NCI-H2029 treated with DMSO at 0.1 percent for 48 hours (cell line): ENCODE measurements at places on chromosomes 7 and 10.

DNA sequence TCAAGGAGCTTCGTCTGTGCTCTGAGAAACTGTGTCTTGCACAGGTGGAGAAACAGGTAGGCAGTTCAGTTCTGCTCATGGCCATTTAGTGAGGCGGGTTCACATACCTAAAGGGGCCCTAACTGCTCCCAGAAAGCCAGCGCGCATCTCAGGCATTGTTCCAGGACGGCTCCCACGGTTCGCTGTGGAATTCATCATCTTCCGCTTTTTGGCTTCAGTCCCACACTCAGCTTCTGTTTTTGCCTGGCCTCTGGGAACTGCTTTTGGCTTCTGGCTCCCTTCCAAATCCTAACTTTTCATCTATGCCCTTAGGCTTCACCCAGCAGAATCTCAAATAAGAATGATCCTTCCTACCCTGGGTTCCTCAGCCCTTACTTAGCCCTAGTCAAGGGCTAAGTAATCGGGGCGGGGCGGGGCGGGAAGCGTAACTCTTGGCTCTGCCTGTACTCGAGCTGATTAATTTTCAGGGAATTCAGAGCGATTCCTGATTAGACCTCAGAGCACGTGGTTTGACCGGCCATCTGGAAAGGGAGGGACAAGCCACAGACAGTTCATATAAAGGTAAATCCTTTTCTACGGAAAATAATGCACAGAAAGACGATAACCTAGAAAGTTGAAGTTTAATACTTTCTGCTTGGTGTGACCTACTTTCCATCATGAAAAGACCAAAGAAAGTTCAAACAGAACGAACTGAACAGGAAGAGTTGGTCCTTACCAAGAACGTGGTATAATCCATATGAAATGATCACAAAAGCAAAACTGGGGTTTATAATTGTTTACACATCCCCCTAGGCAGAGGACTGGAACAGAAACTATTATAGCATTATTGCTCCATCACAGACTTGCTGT lies 105.7 kb downstream of the ST8SIA6 start:
- no peak for DNase-seq

DNA sequence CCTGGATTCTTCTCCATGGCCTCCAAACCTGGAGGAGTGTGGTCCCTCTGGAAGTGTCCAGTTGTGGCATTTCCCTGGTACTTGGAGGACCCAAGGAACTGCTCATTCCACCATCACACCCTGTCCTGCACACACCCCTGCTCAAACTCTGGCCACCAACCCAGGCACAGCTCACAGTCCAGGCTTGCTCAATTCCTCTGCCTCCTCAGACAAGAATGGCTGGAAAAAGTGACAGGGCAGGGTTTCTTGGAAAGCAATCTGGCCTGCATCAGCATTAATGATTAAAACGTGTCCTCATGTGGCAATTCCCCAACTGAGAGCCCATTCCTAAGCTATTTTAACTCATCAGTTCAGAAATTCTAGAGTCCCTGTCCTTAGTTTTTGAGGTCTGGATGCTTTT lies 17.2 kb upstream of the TPST1 start:
- DNase-seq, result no peak

DNA sequence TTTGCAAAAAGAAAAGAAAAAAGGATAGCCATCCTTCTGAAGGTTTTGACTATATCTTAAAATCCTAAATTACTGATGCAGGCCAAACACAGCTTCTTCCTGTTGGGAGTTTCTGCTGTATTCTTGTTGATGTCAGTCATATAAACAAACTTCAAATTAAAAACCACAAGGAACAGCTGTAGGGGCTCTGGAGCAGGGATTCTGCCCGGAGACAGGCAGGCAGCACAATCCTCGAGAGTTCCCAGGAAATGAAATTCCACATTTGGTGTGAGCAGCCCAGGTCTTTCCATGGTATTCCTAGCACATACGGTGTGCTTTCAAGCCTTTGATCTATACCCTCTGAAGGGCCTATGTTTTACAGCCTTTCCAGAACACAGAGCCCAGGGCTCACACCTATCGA lies 43.2 kb downstream of the INSYN2A start:
- DNase-seq, result no peak

- no peak for DNase-seq
Observed at GRCh38 chr10:78752221-78752620, 316.5 kb upstream of the ZMIZ1 start.

- DNase-seq, result no peak
Observed at GRCh38 chr10:106582291-106582690, 582.2 kb downstream of the SORCS1 start.

GRCh38 chr7:129375141-129375938 lies 58.9 kb upstream of the STRIP2 start:
- no peak for DNase-seq

DNA sequence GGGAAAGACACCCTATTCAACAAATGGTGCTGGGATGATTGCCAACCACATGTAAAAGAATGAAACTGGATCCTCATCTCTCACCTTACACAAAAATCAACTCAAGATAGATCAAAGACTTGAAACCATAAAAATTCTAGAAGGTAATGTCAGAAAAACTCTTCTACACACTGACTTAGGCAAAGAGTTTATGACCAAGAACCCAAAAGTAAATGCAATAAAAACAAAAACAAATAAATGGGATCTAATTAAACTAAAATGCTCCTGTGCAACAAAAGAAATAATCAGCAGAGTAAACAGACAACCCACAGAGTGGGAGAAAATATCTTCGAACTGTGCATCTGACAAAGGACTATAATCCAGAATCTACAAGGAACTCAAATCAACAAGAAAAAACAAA lies 504.2 kb upstream of the MBL2 start:
- no peak for DNase-seq

DNA sequence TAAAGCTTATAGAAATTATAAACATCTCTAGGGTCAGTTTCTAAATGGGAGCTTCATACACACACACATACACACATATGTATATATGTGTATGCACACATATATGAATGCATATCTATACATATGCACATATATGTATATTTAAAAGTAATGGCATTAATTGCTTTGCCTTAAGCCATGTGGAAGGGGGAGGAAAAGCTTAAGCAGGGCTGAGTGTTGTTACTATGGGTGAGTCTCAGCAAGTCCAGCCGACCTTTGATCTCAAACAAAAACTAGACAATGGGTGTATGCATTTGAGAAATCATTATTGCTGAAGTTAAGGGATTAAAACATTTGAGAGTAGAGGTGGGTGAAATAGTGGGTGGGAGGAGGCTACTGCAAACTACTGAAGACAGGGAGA lies 546.7 kb downstream of the MAGI2 start:
- DNase-seq, result no peak

DNA sequence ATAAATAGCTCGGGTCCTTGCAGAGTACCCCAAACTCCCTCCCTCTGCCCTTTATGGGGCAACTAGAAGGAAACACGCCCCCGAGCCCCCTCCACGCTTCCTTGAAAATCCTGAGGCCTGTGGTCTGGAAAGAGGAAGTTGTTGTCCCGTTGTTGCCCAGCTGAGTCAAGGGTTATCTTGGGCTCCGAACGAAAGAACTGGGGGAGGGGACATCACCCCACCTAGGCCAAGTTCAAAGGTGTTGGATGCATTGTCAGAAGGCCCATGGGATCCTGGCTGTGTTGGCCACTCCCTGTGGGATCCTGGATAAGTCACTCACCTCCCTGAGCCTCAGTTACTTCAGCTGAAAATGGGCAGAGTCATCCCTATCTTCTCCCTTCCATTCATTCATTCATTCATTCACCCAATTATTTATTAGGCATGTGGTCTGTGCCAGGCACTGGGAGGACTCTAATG lies at the start of gene CCL24:
CCL24 (minus strand) TSS at position 26 of the 456 bp plus-strand sequence. CDS start 91 bp downstream, outside the sequence.
- no peak for DNase-seq

GRCh38 chr7:80584778-80585177 lies 53.7 kb upstream of the CD36 start:
- peak; percentile 5 for DNase-seq

GRCh38 chr10:86535132-86535882 lies 13.7 kb upstream of the WAPL start:
- no peak for DNase-seq

DNA sequence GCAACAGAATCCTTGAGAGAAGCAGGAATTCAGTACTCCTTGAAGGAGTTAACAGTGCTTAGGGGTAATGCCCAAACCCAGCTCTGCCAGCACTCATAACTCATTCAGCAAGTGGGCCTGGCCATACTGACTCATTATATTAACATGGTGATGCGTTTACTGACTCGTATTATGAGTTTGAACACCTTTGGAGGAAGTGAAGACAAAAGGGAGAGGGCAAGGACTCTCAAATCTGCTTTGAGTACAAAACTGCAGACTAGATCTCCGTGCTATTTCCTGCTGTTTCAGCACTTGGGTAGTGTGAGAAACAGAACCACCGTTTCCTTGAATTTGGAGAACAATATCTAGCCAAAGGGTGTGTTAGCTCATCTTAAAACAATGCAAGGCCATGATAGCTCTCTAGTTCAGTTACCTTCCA lies 30.8 kb downstream of the SLC16A9 start:
- DNase-seq, result no peak

GRCh38 chr7:132709971-132710567 lies 133.8 kb upstream of the PLXNA4 start:
- no peak for DNase-seq

- peak; percentile 49 for DNase-seq
Observed at GRCh38 chr10:3126741-3127346, 45.7 kb downstream of the PITRM1 start.

GRCh38 chr7:140640727-140641523 lies at the start of gene DENND2A:
Gene DENND2A, minus strand, starts transcription at chr7:140640813. Its CDS starts 38,416 bp downstream, at chr7:140602397.
- DNase-seq, result no peak

- DNase-seq, result no peak
Observed at GRCh38 chr7:20352573-20353306, 22.0 kb downstream of the ITGB8 start.

- no peak for DNase-seq
Observed at GRCh38 chr10:71889388-71889987, 38.4 kb upstream of the PSAP start.

- peak; percentile 41 for DNase-seq
Observed at GRCh38 chr10:113735913-113736312, 15.6 kb upstream of the PLEKHS1 start.

GRCh38 chr10:119251315-119251708 lies 43.9 kb downstream of the GRK5 start:
- DNase-seq, result no peak

DNA sequence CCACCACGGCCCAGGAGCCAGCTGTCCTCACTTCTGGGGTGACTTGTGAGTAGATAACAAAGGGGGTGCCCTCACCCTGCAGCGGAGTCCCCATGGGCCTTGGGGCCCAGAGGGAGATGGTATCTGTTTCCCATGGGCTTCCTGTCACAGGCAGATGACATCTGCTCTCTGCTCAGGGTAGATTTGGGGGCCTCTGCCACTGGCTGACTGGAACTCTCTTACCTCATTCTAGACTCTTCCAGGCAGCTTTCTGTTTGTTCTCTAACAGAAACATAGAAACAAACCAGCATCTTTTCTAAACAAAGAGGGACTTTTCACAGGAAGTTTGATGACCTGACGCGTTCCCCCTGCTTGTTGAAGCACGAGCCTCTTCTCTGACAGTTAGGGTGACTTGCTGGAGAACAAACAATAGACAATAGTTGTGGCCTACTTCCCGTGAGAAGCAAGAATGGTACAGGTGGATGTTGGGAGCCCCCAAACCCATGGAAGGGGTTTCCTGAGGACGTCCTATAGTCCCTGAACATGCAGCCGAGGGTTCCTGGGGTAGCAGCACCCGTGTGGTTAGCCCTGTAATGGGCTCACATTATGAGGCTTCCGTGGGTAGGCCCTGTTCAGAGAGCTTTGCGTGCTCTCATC lies 61.6 kb downstream of the GRK5 start:
- DNase-seq, result no peak

- no peak for DNase-seq
Observed at GRCh38 chr10:100743626-100744135, 1.7 kb upstream of the PAX2 start.

DNA sequence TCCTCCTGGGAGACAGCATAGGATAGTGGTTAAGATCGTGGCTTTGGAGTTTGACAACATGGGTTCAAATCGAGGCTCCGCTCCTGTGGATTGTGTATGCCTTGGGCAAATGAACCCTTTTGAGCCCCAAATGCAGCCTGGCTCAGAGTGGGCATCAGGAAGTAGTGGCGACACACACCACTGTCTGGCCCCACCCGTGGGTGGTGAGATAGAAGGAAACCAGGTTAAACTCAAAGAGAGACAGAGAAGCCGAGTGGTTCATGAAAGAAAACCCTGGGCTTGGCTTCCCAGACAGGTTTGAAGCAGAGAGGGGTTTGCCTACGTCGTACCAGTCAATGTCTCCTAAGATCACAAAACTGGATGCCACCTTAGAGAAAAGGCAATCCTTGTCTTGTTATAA lies 57.7 kb downstream of the PRTFDC1 start:
- no peak for DNase-seq

- no peak for DNase-seq
Observed at GRCh38 chr10:45607276-45607675, 65.3 kb downstream of the ZFAND4 start.

DNA sequence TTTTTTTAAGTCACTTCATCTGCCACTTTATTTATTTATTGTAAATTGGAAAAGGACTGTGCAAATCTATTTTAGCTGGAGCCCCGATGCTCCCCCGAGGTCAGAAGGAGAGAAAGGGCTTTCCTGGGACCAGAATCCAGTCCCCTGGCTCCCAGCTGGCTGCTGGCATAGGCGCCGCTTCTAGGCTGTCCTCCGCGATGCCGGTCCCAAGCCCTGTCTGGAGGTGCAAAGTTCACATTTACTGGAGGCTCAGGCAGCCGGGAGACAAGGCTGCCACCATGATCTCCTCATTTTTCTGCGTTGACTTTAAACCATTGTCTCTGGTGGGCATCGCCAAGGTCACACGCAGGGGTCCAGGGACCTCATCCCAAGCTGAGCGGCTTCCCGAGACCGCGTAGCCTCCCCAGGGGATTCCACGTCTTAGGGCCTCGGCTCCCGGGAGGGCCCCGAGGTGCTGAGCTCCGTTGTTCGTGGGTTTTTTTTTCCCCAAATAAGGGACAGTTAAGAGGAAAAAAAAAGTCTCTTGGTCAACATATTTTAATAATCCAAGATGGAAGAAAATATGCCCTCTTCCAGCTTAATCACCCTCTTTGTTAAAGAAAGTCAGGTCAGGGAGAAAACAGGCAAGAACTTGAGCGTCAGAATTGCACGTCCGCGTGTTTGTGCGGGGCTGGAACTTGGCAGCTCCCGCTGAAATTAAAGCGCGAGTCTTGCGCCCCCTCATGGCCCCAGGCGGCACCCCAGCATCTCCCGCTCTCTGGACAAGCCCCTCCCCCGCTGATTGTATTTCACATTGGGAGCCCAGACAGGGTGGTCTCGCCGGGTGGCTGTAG lies 11.9 kb downstream of the RGR start:
- no peak for DNase-seq

DNA sequence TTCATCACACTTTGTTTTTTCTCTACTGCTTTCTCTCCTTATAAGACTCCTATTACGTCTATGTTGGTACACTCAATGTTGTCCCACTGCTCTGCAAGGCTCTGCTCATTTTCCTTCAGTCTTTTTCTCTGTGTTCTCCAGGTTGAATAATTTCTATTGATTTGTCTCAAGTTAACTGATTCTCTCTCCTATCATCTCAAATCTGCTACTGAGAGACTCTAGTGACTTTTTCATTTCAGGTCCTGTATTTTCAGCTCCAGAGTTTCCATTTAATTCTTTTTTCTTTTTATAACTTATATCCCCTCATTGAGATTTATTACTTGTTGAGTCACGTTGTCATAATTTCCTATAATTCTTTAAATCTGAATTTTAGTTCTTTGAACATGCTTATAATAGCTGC lies 100.9 kb downstream of the RNLS start:
- DNase-seq, result no peak

- DNase-seq, result no peak
Observed at GRCh38 chr10:38025283-38025682, 14.8 kb downstream of the ZNF33A start.

- no peak for DNase-seq
Observed at GRCh38 chr10:3225561-3225960, 53.0 kb upstream of the PITRM1 start.
